ENCODE measurements at places on chromosomes 1 and 21.

- DNase-seq: no peak
These were observed 504.5 kb downstream of the LMO4 start for GRCh38 chr1:87833166-87833565.

DNA sequence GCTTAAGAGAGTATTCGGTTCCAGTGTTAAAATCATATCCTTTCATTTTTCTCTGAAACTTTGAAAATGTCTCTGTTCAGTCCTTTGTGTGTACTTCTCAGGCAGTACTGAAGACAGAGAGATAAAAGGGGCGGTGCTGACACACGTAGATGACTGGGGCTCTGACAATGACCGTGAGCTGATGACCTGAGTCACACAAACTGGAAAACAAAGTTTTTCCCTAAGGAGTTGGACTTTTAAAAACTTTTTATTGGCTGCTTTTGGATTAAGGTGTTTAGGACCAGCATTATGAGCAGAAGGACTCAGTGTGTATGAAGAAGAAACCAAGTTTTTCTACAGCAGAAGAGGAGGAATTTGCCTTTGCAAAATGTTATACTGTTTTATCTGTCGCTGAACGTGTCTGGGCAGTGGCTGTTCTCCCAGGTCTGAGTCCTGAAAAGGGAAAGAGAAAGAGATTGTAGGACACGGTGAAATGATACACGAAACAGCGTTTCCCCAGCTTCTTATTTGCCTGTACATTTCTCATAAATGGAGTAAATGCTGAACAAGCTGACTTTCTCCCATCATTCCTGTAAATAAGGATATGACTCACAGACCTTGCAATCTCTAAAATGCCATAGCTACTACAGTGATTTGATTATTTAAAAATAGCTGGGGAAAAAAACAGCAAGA is 51.5 kb downstream of the MAP3K7CL start:
- no peak for DNase-seq

- no peak for DNase-seq
These were observed 40.2 kb upstream of the KIF1B start for GRCh38 chr1:10170239-10170574.

GRCh38 chr1:30704271-30704670 is 19.1 kb downstream of the MATN1 start:
- no peak for DNase-seq

DNA sequence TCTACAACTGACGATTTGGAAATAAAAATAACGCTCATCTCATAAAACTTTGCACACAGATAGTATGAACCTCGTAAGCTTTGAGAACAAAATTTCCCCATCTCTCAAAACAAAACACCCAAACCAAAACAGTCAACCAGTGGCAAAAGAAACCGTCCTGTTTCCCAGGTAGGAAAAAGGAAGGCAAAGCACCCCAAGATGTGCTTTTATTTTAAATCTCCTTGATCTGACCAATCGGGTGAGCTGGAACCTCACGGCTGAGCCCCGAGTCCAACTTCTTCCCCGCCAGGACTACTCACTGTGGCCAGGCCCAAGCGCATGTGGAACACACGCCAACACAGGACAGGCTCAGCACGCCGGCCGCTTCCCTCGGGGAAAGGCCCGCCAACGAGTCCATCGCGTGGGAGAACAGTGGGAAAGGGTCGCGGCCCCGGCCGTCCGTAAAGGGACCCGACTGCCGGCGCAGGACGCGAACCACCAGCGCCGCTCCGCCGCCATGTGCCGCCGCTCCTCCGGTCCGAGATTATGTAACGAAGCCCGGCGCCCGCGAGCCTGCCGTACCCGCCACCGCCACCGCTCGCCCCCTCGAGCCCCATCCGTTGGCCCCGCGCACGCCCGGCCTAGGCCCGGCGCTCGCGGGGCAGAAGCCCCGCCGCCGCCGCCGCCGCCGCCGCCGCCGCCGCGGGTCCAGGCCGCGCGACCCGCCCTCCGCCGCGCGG is 759 bp downstream of the AHCTF1 start:
- peak; percentile 77 for DNase-seq

DNA sequence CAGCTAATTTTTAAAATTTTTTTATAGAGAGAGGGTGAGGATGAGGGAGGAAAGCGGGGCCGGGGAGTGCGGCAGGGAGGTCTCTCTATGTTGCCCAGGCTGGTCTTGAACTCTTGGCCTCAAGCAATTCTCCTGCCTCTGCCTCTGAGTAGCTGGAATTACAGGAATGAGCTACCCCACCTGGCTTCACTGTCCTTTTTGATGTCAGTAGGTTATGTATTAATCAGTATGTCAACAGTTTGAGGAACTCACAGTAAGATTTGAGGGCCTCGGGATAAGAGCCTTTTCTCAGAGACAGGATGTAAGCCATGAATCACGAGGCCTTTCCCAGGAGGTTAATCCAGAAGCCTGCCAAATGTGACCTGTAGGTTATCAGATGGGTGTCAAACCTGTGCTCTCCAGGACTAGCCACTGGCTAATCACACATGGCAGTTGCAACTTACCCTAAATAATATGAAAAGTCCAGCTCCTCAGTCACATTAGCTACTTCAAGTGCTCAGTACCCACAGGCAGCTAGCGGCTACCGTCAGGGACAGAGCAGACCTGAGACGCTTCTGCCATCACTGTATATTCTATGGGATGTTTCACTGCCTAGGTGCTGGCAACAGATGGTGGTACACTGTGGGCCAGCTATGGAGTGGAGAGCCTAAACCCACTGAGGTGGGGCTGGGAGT is 33.1 kb downstream of the TRIM67 start:
- DNase-seq: no peak

DNA sequence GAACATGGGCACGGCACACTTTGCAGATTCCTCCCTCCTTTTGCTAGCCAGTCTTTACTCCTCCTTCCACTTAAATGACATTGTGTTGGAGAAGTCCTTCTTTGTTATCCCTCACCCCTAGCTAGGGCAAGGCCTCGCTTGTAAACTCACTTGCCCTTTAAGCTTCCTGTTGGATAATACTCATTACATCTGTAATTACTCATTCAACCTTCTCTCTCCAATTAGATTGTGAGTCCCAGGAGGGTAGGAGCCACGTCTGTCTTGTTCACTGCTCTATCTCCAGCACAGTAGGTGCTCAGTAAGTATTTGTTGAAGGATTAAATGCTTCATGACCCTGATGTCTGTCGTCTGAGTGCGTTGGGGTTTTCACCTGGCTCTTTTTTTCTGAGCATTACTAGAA is 98.7 kb upstream of the USP24 start:
- DNase-seq: no peak

DNA sequence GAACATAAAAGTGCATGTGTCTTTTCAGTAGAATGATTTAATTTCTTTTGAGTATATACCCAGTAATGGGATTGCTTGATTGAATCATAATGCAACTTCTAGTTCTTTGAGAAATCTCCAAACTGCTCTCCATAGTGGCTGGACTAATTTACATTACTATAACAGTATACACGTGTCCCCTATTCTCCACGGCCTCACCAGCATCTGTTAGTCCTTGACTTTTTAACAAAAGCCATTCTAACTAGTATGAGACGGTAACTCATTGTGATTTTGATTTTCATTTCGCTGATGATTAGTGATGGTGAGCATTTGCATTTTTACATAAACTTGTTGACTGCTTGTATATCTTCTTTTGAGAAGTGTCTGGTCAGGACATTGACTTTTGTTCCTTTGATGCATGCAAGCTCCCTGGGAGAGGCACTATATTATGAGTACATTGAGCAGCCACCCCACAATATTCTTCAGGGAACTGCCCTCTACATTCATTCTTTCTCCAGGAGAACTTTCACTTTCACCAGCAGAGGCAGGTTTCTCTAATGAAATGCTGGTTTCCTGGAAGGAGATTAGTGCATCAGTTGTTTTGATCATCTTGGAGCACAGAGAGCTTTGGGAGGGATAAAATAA is 51.9 kb upstream of the LPGAT1 start:
- no peak for DNase-seq

GRCh38 chr1:14439015-14439414 is 159.5 kb upstream of the KAZN start:
- no peak for DNase-seq

DNA sequence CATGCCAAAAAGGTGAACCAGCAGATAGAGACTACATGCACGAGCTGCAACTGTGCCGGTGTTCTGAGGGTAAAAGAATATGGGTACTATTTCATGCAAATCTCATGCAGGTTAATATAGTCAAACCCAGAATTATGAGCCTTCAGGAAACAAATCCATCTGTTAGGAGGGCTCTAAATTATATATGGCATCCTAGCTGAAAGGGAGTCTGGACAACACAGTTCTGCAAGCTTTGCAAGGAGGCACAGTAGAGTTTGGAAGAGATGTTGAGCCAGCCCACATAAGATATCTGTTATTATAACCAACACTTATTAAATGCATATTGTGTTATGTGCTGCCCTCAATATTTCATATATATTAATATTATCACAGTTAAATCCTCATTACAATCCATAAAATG is 50.5 kb upstream of the PALMD start:
- DNase-seq: no peak

DNA sequence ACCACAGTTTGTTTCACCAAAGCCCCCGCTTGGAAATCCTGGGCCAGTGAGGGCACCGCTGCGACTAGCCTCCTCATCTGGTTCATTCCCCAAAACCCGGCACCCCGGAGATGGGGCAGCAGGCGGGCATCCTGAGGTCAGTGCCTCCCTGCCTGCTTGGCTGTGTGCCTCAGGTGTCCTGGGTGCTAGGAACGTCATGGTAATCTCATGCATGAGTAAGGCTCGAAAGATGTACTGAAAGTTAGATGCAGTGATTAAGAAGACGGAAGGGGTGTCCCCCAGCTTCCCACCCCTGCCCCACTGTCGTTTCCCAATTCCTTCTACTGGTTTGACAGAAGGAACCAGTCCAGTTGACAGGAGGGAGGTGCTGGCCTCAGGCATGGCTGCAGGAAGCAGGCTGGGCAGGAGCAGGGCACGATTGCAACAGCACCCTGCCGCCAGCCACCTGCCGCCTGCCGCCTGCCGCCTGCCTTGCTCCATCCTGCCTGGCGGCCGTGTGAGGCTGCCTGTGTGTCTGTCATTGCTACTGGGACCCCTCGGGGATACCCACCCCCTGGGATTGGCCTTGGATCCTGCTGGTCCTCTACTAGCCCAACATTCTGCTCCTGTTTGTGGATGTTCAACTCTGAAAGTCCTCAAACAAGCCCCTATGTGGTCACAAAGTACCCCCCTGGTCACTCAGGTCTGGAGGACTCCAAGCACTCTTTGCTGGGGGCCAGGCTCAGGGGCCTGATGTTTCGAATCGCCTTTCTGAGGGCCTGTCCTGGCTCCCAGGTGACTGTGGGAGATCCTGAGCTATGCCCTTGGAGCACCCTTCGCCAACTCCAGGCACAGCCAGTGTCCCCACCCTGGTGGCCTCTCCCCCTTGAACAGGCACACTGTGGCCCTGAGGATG is 73.0 kb upstream of the IFFO2 start:
- no peak for DNase-seq

GRCh38 chr21:39834543-39834942 is 32.7 kb upstream of the PCP4 start:
- DNase-seq: no peak

DNA sequence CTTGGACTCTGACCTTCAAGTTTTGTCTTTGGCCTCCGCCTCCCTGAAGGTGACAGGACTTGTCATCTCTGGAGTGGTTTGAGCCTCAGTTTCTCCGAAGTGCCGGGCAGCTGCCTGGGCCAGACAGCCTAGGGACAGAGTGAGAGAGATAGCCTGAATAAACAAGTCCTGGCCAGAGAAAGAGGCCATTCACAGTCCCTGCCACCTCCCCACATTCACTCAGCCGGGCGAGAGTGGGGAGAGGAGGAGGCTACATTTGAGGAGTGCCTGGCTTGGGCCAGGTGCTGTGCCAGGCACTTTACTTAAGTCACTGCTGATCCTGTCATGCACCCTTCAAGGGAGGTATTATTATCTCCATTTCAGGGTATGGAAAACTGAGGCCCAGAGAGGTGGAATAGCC is 3.5 kb downstream of the EXTL1 start:
- no peak for DNase-seq

Measured in coronary artery (tissue), 2 donors.